ENCODE measurements at places on chromosomes 2 and 18.
A peak's percentile ranks its signal among the peaks of the same experiment; 100 is the strongest.

- DNase-seq: peak; percentile 12
Observed at GRCh38 chr18:13136904-13137669, 81.5 kb upstream of the LDLRAD4 start.

DNA sequence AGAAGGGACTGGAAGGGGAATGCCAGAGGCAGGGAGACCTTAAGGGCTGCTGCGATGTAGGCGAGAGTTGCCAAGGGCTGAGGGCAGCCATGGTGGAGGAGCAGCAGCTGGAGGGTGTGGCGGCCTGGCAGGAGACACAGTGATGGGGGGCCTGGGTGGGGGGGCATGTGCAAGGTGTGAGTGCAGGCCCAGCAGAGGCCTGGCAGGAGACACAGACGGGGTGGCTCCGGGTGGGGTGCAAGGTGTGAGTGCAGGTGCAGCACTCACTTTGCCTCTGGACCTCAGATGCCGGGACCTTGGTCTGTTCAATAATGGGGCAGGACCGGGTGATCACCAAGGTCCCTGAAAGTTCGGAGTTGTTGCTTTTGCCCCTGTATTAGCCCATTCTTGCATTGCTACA is 76.2 kb upstream of the ODC1 start:
- no peak for DNase-seq

DNA sequence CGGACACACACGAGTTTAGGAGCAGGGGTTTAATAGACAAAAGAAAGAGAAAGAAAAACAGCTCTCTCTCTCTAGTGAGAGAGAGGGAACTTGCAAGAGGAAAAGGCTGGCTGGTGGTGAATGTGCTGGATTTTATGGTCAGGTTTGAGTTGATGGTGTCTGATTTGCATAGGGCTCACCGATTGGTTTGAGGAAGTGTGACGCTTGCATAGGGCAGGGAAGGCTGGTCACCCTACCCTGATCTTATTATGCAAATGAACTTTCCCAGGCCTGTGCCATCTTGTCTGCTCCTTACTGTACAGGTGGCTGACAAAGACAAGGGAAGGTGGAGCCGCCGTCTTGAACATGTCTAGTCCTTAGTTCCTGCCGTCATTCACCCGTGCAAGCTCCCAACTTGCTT is 408.9 kb downstream of the RIT2 start:
- no peak for DNase-seq

GRCh38 chr2:100877555-100877954 is 57.6 kb downstream of the NPAS2 start:
- no peak for DNase-seq

DNA sequence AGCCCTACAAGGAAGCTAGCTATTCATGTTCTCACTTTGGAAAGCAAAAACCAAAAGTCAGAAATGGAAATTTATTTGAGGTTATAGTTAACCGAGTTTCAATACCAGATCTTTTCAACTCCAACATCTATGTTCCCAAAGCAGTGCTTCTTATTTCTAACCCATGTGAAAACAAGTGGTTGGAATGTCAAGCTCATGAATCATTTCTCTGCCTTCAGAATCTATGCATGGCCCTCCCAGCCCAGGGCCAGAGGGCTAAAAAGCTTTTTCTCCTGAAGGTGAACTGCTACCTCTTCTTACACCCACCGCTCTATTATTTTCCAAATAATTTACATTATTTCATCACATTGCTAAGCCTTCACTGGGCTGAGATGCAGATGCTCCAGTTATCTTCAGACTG is 158.4 kb downstream of the SP3 start:
- no peak for DNase-seq

GRCh38 chr2:241329669-241330615 is 14.2 kb downstream of the SEPTIN2 start:
- DNase-seq: no peak

DNA sequence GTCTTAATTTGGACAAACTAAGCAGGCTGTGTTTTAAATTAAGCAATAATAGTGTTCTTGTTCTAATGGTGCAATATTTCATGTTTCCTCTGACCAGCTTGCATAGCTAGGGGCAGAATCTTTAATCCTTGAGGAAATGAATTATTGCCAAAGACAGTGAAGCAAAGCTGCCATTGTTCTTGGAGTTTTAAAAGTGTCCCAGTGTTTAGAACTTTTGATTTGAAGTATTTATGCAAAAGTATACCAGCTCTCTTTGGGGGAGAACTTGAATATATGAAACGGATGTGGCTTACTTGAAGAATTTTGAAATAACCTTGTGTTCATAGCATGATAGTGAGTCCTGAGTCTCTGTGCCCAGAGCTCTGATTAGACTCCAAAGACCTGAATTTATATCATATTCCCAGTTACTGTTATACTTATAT is 33.4 kb downstream of the ITGA6 start:
- DNase-seq: no peak

All from activated T-cell treated with anti-CD3 and anti-CD28 coated beads for 1 hour (primary cell).